BJ (cell line): ENCODE measurements at places on chromosomes 3 and 15.

DNA sequence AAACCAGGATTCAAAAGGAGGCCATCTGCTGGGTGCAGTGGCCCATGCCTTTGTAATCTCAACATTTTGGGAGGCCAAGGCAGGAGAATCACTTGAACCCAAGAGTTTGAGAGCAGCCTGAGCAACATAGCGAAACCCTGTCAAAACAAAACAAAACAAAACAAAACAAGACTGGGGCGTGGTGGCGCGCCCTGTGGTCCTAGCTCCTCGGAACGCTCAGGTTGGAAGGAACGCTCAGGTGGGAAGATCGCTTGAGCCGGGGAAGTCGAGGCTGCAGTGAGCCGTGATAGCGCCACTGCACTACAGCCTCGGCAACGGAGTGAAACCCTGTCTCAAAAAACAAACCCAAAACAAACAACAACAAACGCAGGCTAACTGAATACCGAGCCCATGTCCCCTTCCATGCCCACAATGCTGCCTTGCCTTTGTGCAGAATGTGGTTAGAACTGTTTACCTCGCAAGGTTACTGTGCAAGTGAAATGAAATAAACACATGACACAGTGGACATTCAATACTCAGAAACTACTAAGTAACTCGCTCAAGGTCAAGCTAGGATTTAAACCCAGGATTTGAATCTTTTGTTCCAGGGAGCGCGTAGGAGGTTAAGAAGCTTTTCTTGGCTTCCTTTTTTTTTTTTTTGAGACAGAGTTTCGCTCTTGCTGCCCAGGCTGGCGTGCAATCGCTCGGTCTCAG lies 766 bp upstream of the EMC4 start:
- DNase-seq = no peak

DNA sequence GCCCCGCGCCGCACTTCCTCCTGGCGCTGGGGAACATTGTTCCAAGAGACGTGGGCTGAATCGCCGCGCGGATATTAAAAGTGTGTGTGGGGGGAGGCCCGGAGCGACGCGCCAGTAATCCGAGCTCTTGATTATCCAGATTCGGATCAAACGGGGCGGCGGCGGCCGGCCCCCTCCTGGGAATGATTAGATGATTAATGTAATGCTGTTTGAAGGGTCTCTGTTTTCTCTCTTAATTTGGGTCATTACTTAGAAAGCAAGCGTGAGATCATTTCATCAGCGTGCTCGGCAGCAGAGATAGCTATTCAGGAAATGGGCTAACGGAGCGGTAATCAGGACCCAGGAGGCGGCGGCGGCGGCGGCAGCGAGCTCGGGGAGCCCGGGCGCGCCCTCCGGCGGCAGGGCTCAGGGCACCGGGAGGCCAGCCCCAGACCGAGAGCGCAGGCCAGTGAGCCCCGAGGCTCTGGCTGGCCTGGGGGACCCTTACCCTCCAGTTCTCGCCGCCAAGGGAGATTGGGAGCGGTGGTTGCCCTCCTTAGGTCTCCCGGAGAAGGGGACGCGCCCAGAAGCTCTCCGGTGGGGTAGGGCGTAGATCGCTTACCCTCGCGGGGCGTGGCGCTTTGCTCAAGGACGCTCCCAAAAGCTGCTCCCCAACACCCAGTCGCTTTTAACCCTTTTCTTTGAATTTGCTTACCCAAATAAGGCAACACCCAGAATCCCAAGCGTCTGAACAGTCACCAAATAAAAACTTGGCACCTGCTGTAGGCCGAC lies 4.5 kb downstream of the FEZF2 start:
- no peak for DNase-seq

GRCh38 chr3:181913254-181913653 lies 201.5 kb downstream of the SOX2 start:
- no peak for DNase-seq

DNA sequence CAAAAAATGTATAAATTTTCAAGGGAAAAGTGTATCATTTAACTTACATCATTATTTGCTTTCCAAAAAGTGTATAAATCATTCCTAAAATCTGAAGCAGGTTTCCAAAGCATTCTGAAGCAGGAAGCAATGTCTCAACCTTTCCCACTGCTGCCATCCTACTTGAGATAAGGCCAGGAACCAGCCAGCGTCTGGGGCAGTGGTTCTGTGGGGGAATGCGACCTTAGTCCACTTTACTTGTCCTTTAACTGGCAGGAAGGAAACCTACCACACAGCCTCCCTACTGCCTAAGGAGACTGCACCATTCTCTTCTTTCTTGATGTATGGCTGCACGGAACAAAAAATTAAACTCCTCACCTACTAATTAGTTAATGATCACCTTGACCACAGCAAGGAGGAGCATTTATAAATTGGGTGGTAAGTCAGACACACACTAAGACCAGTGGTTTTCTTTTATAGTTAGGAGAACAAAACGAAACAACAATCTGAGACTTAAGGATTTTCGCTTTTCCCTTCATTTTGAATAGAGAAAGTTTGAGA lies 3.7 kb downstream of the SORD start:
- no peak for DNase-seq

GRCh38 chr3:140187656-140188221 lies 252.8 kb downstream of the CLSTN2 start:
- DNase-seq = no peak

DNA sequence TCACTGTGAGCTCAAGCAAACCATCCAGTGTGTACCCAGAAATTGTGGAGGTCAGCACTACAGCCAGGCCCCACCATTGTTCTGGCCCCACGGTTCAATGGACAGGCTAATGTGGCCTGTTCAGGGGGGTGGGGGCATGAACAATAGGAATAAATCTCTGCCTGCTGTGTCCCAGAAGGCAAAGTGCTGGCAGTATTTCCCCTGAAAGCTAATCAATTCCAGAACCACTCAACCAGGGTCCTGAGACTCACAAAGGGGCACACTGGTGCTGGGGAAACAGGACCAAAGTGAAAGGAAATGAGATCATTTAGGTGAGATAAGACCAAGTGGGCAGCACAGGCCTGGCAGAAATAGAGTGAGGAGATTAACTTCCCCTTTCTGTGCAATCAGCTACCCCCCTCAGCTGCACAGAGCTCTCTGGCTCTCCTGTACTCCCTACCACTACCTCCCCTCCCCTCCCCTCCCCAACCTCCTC lies 11.5 kb downstream of the CRYGS start:
- DNase-seq = no peak

GRCh38 chr3:38054499-38055001 lies 15.5 kb downstream of the DLEC1 start:
- DNase-seq = no peak

DNA sequence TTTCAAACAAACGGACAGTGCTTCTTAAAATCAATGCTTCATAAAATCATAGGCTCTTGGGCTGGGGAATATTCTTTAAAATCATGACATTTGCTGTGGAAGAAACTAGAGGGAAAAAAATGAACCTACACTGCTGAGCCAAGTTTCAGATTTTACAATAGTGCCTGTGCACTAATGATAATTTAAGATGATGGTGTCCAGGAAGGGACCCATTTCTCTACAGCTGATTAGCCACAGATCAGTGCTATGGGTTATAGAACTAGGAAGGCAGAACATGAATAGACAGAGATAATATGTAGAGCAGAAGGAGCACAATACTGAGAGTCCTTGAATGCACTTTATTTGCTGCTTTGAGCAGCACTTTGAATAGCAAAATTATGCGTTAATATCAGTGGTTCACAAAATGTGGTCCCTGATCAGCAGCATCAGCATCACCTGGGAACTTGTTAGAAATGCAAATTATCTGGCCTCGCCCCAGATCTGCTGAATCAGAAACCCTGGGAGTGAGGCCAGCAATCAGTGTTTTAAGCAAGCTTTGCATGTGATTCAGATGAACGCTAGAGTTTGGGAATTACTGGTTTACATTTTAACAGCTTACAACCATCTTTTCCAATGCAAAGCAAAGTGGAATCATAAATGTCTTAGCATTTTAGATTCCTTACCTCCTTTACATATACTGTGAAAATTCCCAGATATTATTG lies 135.8 kb upstream of the ANKRD28 start:
- no peak for DNase-seq

DNA sequence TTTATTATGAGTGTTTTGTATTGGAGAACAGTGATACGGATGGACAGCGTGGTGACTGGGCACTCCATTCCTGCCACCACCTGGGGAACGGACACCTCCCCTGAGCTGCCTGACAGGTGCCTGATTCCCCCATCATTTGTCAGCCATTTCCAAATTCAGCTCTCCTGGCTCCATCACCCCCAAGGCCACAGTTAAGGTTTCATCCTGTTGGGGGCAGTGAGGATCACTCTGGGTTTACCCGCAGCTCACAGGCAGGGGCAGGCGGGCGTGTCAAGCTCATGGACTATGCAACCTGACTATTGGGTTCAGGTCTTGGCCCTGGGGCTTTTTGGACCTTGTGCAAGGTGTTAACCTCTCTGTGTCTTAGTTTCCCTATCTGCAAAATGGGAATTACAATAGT lies 76.3 kb downstream of the RAB11A start:
- no peak for DNase-seq

- no peak for DNase-seq
Measured at GRCh38 chr15:47872869-47873432, 155.6 kb downstream of the SEMA6D start.

DNA sequence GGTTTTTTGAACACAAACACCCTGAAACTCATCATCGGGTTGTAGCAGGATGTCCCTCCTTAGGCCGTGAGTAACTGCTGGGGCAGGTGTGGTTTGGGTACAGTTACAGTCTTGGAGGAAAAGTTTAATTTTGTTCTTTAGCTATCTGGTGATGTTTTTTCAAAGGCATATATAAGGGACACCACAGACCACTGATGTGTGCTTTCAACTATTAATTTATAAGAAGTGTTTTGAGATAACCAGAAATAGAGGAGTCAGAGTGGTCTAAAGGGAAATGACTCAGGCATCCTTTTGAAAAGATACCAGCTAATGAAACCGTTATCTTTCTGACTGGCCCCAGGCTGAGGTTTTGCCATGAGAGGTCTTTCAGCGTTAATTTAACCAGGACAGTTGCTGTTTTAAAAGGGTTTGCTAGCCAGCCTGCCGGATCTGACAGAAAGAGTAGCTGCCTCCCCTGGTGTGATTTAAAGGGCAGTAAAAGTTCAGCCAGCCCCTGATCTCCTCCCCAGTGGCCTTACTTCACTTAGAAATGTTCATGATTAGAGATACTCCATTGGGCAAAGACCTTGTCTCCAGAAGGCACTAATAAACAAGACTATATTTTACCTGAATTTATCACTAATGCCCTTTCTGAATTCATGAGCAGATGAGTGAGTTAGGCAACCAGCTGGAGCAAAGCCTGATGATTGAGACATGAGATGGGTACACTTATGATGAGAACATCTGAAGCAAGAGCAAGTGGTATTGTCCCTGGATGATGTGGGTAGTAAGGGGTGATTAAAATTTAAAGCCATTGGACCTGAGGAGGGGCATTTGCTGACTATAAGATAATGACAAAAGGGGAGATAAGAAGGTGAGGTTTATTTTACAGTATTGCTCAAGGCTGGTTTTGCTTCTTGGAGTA lies 482.5 kb upstream of the TBL1XR1 start:
- no peak for DNase-seq

DNA sequence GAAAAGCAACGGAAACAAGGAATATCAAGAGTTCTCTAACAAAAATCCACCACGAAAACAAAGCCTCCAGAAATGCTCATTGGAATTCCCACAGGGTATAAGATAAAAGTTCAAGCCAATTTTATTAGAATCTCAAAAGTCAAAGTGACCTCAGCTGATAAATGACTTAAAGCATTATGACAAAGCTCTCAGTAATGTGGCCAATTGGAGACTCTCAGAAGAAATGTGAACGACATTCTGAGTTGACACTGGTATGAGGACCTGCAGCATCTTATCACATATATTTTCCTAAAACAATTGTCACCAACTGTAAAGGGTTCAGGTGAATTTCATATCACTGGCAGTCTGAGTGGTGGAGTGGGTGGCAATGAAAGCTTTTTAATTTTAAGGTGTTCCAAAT lies 199.1 kb downstream of the FOXP1 start:
- no peak for DNase-seq

DNA sequence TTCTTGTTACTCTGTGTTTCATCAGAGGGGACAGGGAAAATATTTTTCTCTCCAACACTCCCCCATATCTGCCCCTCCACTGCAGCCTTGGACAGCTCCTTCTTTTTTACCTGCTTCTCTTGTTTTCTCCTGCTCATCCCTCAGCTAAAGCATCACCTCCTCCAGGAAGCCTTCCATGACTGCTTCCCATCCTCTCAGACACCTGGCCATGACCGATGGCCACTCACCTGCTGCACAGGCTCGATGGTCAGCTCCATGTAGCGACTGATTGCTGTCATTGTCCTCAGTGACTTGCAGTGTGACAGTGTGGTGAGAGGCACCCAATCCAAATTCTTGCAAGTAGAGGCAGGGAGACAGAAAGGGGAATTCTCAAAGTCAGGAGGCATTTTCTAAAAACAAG lies 22.5 kb downstream of the TMEM44 start:
- no peak for DNase-seq

DNA sequence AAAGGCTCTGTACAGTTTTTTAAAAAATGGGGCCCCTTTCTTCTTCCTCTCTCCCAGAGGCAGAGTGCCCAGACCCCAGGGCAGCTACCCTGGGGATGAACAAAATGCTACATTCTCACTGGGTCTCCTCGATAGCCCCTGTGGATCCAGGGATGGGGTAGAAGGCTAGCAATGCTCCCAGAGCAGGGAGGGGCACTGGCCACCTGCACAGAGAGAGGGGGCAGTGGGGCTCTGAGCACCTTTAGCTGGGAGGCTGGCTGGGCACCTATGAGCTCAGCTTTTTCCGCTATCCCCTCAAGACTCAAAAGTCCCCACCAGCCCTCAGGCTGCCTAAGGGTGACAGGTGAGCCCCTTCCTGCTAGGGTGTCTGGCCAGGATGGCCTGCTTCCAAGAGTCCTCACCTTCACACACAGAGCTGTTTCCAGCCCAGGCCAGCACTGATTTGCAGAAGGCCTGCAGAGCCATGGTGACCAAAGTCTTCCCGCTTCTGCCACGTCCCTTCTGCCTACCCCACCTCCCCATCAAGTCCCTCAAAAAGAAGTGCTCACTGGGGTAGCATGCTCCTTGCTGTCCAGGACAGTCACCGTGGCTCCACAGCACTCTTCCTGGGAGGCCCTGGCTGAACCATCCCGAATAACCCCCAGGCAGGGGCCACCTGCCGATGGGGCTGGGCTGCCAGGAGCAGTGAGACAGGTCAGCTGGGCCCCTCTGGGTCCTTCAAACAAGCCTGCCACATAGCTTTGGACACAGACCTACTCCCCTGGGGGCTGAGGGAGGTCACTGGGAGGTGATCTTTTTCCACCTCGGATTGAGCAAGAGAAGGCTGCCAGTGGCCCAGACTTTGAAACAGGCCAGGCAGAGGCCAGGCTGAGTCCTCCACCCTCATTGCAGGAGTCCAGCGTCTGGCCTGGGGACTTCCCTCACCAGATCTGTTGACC lies 20.4 kb downstream of the BMF start:
- no peak for DNase-seq

DNA sequence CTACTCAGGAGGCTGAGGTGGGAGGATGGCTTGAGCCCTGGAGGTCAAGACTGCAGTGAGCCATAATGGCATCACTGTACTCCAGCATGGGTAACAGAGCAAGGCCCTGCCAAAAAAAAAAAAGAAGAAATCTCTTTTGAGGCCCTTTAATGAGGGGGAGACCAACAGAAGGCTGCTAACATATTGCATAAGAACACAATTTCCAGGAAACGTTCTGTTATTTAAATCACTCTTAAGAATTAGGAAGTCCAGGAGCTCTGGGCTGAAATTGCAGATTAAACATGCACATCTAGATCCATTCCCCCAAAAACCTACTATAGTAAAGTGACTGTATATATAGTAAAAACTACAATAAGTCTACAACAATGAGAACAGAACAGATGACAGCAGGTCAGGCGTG lies 16.1 kb upstream of the BLM start:
- no peak for DNase-seq

- DNase-seq = no peak
Measured at GRCh38 chr3:60333710-60334109, 917.5 kb downstream of the FHIT start.

GRCh38 chr15:73051391-73051806 lies 864 bp upstream of the NEO1 start:
- no peak for DNase-seq
